NCI-H1417 (cell line): ENCODE measurements at places on chromosomes 3 and 15.

- DNase-seq = no peak
Observed at GRCh38 chr3:13530241-13531009, 18.5 kb upstream of the FBLN2 start.

GRCh38 chr3:47475029-47475569, 642 bp downstream of the SCAP start:
- no peak for DNase-seq

DNA sequence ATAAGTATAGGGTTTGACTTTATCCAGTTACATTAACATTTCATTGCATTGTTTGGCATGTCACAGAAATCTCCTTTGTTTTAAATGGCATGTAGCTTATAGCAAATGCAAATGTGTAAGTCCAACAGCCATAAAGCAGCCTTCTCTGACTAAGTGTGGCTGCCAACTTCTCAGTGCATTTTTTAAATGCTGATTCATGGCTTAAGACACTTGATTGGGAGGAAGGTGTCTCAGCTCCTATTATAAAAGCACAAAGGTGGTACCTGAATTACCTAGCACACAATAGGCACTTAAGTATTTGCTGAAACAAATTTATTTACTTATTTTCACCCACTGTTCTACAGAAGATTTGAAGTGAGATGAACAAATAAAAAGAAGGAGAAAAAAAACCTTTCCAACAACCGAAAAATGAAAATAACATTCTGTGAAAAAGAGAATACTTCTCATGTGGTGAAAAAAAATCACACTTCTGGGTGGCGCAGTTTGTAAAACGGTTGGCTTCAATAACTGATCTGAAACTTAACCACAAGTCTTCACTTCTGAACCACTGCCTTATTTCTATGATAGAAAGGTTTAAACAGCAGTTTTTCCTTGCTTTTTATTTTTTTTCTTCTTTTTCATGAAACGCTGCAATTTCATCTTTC, 105.5 kb upstream of the ICE2 start:
- DNase-seq = no peak

DNA sequence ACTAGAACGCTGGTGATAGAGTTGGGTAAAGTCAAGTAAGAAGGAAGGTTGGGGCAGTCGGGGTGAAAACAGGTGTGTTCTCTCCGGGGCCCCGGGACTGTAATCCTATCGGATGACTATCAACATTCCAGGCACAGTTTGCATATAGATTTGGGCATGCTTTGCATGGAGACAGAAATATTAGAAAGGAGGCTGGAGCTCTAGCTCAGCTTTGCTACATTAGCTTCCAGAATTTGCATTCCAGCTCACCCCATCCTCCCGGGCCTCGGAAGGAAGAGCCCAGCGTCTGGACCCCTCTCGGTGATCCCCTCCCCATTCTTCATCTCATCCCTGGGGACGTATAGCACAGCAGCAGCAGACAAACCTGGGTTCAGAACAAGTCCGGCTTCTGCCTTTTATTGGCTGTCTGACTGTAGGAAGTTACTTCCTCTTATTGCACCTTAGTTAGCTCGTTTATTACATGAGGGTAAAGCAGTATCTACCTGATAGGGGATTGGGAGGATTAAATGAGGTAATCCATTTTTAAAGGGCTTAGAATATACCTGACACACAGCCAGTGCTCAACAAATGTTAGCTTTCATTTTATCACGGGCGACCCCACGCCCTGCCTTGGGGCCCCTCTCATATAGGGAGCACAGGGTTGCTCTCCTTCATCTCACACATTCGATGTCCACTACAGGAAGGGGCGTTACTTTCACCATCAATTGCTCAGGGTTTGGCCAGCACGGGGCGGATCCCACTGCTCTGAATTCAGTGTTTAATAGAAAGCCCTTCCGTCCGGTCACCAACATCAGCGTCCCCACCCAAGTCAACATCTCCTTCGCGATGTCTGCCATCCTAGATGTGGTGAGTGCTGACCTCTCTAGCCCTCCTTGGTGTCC, 3.2 kb downstream of the HTR3E start:
- no peak for DNase-seq
